Astrocyte of the cerebellum (primary cell): ENCODE measurements at places on chromosomes 12 and 14.
A peak's percentile ranks its signal among the peaks of the same experiment; 100 is the strongest.

- DNase-seq, result no peak
Observed at GRCh38 chr14:84065811-84066210, 1464.1 kb upstream of the FLRT2 start.

DNA sequence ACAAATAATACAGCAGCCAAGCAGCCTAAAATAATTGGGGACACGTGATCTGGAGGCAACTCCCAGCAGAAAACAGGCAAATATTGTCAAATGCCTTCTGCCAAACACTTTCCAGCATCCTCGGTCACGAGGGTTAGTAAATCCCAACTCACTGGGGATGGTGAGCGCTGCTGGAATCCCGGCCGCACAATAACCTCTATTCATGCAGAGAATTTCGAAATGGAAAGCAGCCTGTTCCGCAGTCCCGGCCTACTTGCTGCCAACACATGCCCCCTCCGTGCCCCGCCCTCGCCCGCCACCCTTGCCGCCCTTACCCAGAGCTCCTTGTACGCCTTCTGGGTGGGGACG lies 62.2 kb downstream of the RFX4 start:
- DNase-seq, result peak; percentile 53

DNA sequence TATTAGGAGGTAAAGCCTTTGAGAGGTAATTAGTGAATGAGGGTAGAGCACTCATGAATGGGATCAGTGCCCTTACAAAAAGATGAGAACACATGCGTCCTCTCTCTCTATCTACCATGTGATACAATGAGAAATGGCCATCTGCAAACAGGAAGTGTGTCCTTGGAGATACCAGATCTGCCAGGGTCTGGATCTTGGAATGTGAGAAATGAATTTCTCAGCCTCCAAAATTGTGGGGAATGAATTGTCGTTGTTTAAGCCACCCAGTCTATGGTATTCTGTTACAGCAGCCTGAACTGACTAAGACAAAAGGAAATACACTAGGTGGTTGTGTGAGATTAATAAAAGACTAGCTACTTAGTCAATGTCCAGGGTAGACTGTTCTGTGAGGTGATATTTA lies 366.6 kb downstream of the NELL2 start:
- no peak for DNase-seq

GRCh38 chr12:12997156-12997555 lies 2.9 kb downstream of the HEBP1 start:
- DNase-seq, result no peak

DNA sequence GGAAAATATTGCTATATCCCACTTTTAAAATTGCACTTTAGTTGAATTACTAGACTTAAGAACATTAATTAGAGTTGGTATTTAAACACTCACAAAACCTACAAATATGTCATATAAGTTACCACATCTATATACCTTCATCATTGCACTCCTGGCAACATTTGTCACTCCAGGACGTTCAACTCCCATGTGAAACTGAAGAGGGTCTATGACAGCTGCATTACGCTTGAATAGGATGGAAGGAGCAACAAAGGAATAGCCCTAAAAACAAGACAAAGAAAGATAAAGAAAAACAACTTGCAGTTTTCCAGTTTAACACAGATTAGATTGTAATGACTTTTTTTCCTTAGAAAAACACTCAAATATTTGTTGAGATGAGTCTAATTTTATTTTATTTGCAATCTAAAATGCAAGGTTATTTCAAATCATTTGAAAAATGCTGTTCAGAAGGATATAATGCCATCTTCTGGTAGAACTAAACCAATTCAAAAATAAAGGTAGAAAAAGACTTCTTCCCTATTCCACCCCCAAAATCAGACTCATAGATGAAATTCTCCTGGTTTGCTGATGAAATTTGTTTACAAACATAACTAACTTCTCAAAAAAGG lies 84.3 kb upstream of the TTC7B start:
- no peak for DNase-seq

- DNase-seq, result no peak
Observed at GRCh38 chr12:108702595-108703320, 28.6 kb downstream of the CORO1C start.
